ENCODE measurements at places on chromosomes 1 and 21. TPM values are rescaled to one million over a fixed set of nuclear protein-coding genes. Genes with fewer than 3 reads are reported as not detected.

DNA sequence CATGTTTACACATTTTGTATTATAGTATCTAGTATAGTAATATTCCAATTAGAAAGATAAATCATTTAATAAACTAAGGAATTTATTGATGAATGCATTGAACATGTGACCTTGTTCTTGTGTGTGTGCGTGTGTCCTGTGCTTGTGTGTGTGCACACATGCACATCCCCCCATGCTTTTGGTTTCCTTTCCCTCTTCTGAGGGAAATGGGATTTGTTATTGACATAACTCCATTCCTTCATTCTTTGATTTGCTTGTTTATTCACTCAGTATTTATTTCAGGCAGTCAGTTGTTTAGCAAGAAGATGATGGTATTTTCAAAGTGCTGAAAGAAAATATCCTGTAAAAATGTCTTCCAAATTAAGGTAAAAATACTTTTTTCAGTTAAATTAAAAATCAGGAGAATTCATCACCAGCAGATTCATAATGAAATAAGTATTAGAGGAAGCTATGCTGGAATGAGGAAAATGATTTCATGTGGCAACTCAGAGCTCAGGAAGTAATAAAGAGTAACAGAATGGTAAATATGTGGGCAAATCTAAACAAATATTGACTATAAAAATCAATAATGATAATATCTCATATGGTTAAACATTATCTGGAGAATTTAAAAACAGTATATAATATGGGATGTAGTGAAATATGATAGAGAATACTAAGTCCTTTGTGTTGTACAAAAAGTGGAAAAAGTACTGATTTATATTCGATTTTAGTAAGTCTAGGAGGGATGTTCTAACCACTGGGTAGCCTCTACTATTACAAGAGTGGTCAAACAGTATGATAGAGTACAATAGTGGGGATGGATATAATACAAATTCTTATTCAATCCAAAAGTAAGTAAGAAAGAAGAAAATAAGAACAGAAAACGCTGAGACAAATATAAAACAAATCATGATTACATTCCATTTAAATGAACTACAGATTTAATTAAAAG, 35.2 kb upstream of the SIPA1L2 start:
- no peaks in the 10 kb centered on the region for H3K27me3 ChIP-seq
- DNase-seq: no peak
- no peak overlapping the region for H3K27ac ChIP-seq
- no peak overlapping the region for H3K4me3 ChIP-seq
- no peaks in the 10 kb centered on the region for H3K4me1 ChIP-seq

DNA sequence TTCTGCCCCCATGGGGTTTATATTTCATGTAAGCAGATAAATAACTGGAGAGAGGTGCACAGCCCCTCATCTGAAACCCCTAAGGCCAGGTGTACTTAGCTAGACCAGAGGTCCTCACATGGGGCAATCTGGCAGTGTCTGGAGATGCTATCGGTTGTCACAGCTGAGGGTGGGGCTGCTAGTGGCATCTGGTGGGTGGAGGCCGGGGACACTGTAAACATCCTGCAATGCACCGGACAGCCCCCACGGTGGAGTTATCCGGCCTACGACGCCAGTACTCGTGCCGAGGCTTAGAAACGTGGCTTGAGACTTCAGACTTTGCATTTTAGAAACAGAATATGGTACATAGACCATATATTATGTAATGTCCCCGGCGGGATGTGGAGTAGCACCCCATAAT, 186.5 kb upstream of the VAMP3 start:
- no peak for DNase-seq
- H3K27me3 ChIP-seq: no peaks in the 10 kb centered on the region
- H3K27ac ChIP-seq: no peak overlapping the region
- H3K4me3 ChIP-seq: no peak overlapping the region

DNA sequence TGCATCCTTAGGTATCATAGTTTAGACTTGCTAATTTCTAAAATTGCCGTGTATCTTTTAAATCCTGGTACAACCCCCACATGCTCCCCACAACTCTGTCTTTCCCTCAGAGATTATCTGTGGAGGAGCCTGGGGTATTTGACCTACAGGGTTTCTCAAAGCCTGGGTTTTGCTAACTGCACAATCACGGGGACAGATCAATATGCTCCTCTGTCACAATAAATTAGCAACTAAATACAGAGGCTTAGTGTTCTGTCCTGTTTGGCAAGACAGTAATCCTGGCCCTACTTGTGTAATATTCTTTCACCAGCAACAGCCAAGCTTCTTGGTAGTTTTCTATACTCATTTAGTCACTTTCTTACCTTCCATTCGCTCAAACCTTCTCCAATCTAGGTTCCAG, 8.5 kb downstream of the ECHDC2 start:
- H3K4me1 ChIP-seq: peaks cover 3% of the 10 kb centered on the region
- H3K27ac ChIP-seq: no peak overlapping the region
- no peaks in the 10 kb centered on the region for H3K36me3 ChIP-seq
- no peak for DNase-seq

DNA sequence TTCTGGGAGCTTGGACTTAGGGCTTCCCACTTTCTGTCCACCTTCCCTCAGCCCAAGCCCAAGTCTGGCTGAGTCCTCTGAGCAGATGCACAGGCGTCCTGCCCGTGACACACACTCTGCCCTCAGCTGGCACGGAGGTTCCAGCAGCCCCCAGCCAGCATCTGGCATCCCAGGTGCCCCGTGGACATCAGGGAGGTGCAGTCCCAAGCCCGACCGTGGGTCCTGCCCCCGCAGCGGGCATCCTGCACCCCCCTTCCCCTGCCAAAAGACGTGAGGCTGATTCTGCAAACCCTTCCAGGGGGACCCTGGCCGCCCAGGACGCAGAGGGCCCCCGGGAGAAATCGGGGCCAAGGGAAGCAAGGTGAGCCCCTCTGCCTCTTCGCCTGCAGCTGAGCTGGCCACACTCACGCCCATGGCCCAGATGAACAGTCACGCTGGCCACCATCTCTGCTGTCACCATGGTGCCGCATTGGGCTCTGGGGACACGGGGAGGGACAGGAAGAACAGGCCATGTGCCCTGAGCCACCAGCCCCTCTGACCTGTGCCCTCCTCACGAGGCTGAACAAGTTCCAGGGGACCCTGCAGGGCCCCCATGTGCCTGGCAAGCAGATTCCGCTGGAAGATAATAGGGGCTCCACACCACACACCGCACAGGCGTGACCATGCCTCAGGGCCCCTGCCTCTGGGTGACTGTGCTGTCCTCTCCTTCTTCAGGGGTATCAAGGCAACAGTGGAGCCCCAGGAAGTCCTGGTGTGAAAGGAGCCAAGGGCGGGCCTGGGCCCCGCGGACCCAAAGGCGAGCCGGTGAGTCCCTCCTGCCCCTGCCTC, 20.6 kb downstream of the COL6A2 start:
- no peak for DNase-seq
- no peak overlapping the region for H3K27ac ChIP-seq
- peaks cover 9% of the 10 kb centered on the region for H3K36me3 ChIP-seq
- no peaks in the 10 kb centered on the region for H3K4me1 ChIP-seq
- no peak overlapping the region for H3K4me3 ChIP-seq

DNA sequence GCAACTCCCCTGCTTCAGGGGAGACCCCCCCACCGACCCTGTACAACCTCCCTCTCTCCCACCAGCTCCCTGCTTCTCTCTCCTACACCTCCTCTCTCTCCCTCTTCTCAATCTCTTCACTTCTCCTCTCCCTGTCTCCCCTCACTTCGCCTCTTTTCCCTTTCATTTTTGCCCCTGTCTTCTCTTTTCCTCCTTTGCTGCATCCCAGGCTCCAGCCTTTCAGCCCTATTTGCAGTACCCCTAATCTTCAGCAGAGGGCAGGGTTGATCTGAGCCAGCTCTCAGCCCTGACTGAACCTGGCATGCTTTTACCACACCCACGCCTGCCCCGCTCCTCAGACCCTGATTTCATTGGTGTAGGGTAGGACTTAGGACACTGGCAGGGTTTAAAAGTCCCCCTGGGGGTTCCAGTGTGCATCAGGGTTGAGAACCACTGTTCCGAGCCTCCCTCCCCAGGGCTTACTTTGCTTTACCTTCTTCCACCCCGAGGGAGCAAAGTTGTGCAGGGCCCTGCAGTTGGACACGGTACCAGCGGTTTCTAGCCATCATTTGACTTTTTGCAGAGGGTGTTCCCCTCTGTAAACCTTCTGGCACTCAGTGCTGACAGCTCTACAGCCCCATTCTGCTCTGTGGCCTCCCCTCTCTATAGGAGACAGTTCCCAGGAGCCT, 67.3 kb upstream of the CNTN2 start:
- H3K27ac ChIP-seq: no peak overlapping the region
- no peaks in the 10 kb centered on the region for H3K4me1 ChIP-seq
- no peaks in the 10 kb centered on the region for H3K36me3 ChIP-seq

- no peaks in the 10 kb centered on the region for H3K27me3 ChIP-seq
- peak overlapping the region; percentile 84 for H3K4me3 ChIP-seq
- peak overlapping the region; percentile 97 for H3K27ac ChIP-seq
- no peaks in the 10 kb centered on the region for H3K4me1 ChIP-seq
These were observed 2.3 kb downstream of the IL6R start for GRCh38 chr1:154407198-154408091.

DNA sequence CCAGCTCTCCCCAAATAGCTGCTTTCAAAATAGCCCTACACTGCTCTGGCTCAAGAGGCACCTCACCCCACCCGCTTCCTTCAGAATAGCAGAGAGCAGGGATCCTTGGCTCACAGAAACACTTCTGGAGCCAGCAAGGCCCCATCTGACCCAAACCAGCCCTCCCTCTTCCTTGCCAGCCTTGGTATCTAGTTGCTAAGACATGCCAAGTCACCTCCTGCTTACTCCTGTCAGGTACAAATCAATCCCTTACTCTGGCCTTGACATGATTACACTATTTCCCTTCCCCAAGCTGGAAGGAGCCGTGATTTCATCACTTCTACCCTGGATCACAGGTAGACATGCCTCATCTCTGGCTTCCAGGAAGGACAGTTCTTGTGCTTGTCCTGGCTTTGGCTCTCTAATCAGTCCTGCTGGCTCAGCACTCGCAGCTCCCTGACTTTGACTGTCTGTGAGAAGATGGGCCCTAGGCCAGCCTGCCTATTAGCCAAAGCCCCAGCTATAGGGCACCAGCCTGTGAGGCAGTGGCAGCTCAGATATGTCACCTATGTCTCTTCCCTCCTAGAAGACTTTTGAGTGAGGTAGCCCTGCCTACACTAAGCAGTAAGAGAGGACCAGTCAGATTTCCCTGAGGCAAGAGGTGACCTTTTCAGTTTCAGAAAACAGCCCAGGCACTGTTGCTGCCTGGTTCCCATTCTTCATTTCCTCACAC, 8.9 kb upstream of the MUTYH start:
- no peaks in the 10 kb centered on the region for H3K36me3 ChIP-seq
- H3K27me3 ChIP-seq: no peaks in the 10 kb centered on the region
- H3K27ac ChIP-seq: peak overlapping the region; percentile 65

GRCh38 chr1:204036882-204037655, 35.8 kb upstream of the SOX13 start:
- no peak overlapping the region for H3K27ac ChIP-seq
- no peaks in the 10 kb centered on the region for H3K27me3 ChIP-seq
- H3K4me3 ChIP-seq: no peak overlapping the region
- H3K4me1 ChIP-seq: no peaks in the 10 kb centered on the region
- no peaks in the 10 kb centered on the region for H3K36me3 ChIP-seq

DNA sequence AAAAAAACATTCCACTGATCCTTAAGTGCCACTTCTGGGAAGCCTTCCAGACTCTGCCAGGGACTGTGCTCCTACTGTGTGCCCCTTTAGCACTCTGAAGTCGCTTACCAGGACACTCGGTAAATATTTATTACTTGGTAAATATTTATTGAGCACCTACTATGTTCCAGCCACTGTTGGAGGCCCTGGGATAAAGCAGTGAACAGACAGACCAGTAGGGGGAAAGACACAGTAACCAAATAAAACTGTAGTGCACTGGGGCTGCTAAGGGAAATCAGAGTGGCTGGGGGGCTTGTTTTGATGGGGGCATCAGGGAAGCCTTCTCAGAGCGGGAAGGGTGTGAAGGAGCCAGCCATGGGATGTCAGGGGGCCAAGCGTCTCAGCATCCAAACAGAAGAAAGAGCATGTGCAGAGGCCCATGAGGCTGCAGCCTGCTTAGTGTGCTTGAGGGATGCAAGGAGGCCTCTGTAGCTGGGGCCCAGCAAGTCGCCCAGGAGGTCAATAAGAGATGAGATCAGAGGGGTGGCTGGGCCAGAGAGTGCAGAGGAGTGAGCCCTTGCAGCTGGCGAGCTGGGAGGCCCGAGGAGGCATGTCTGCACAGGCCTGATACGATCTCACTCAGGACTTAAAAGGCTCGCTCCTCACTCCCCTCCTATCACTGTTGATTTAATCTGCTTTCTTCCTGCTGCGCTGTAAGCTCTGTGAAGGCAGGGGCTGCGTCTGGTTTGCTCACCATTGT, 28.6 kb downstream of the KAZN start:
- no peak overlapping the region for H3K27ac ChIP-seq
- no peak for DNase-seq
- no peaks in the 10 kb centered on the region for H3K36me3 ChIP-seq
- H3K4me3 ChIP-seq: no peak overlapping the region
- no peaks in the 10 kb centered on the region for H3K27me3 ChIP-seq
- H3K4me1 ChIP-seq: no peaks in the 10 kb centered on the region

DNA sequence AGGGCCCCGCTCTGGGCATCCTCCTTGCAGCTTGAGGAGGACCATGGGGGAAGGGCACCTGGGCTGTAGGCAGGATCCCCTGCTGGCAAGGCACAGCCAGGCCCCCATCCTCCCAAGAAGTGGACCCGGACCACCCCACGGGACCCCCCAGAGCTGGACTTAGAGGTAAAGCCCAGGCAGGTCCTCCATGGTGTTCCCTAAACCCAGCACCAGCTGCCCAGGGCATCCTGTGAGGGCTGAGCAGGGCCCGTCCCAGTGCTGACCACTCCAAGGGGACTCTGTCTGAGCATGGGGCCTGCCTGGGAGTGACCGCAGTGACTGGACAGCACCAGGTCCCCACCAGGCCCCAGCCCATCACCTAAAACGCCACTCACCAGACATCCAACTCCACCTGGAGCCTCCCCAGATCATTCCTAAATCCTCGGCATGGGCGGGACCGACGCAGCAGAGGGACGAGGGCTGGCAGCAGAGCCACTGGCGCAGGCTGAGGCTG, 21.3 kb downstream of the COL6A2 start:
- H3K36me3 ChIP-seq: no peaks in the 10 kb centered on the region
- H3K27ac ChIP-seq: no peak overlapping the region
- no peaks in the 10 kb centered on the region for H3K4me1 ChIP-seq
- no peak overlapping the region for H3K4me3 ChIP-seq

GRCh38 chr1:161198194-161198896, 509 bp downstream of the ADAMTS4 start:
- DNase-seq: no peak
- H3K4me1 ChIP-seq: no peaks in the 10 kb centered on the region
- H3K4me3 ChIP-seq: no peak overlapping the region

GRCh38 chr1:212188599-212189351, 96.4 kb upstream of the PPP2R5A start:
- H3K36me3 ChIP-seq: no peaks in the 10 kb centered on the region
- no peaks in the 10 kb centered on the region for H3K4me1 ChIP-seq
- no peak overlapping the region for H3K27ac ChIP-seq

RIPK4 gene
- total RNA-seq: 52.6 TPM

NUDT4B gene
- 88.4 TPM for total RNA-seq

TNFRSF25 gene
- total RNA-seq: 15.2 TPM
